ENCODE measurements at places on chromosomes 1 and 21.

DNA sequence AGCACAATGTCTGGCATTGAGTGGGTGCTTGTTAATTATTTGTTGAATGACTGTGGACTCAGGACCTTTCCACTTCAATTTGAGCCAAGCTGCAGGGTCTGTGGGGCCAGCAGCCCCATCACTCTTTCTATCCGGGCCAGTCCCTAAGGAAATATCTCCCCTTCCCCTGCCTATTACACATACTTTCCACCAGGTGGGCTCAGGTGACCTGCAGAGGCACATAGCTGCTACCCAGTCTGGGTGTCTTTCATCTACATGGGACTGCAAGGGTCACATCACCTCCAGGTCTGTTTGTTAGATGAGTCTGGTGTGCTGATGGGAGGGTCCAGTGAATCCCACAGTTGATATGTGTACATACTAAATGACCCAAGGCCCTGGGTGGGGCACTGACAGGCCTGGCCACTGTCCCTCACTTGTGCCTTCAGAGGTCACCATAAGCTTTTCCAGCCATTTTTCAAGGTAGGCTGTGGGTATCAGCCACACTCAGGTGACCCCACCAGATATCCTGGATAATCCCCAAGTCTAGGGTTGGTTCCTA, 59.5 kb upstream of the KDM4A start:
- no peak for DNase-seq

DNA sequence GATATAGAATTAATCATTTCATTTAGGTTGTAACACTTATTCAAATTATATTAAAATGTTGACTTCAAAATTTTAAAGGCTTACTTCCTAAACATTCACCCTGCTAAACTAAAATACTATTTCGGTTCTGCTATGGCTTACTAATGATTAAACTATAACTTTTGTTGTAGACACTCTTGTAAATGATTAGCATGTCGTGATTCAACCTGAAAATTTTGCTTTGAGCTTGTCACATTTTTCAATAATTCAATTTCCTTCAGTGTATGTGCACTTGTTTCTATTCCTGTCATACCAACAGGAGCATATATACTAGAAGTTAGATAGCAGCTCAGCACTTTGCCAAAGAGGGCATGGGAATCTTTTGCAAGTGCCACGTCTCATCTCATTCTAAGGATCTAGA, 1018.8 kb downstream of the AMY1C start:
- DNase-seq = no peak

DNA sequence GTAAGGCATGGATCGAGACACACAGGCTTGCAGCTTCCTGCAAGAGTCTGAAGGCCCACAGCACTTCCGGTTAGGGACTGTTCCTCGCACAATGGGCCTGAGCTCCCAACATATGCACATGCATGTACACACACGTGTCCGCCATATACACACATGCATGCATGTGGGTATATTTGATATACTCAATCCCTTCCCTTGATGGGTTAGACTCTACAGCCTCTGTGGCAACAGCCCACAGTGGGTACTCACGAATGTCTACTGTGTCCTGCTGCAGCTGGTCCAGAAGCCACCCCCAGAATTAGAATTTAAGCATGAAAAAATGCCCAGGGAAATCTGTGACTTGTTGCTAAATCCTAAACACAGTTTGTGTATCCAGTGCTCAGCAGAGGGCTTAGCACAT, 9.9 kb downstream of the F3 start:
- no peak for DNase-seq

DNA sequence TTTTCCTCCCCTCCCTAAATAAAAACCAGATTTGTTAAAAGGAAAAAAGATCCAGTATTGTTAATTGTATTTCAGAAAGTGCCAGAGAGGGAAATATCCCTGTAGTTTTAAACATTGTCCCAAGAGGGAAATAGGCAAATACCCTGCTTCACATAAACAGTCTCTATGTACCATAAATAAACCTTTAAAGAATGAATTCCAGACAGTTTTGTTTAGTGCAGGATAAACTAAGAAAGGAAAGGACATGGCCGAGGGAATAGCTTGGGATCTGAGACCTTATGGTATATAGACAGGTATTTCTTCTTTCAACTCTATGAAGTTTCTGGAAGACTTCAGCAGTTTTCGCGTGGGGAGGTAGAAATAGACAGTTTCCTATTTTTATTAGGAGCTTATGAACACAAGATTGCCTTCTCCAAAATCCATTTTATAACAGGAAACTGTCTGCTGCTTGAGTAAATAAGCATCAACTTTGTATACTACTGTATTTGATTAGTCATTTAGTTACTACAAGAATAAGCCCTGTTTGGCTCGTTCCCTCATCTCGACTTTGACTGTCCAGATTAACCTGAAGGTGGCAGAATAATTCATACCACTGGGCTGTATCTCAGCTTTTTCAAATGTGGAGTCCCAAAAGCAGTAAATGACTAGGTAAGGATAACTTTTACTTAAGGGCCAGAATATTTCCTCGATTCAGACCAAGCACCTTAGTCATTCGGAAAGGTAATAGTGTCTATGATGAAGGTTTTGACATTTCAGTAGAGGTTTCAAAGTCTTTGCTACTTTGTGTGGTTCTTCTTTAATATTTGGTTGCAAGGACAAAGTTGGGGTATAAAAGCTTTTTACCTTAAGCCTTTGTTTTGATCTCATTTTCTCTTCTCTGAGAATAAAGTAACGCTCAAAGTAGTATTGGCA, 177.5 kb downstream of the VPS13D start:
- DNase-seq = peak; percentile 79

- DNase-seq = no peak
Observed at GRCh38 chr1:23527900-23528249, 3.2 kb downstream of the E2F2 start.

GRCh38 chr1:2642131-2642559, 9.3 kb upstream of the MMEL1 start:
- DNase-seq = no peak

GRCh38 chr1:36609241-36610027, 126.7 kb upstream of the CSF3R start:
- DNase-seq = peak; percentile 36

GRCh38 chr1:190942475-190942874, 464.8 kb upstream of the BRINP3 start:
- no peak for DNase-seq

DNA sequence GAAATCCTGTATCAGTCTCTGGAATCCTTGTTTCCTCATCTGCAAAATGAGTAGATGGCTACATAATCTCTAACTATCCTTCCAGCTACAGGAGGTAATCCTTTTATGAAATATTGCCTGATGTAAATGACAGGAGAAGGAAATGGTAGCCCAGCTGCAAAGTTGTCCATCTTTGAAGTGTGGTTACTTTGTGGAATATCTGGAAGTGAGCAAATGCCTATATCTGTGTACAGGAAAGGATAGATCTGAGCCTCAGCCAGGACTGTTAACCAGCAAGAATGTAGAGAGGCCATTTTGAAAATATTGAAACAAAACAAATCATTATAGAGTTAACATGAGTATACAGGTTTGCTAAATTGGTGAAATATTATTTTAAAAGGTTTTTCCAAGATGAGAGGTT, 74.8 kb upstream of the BMP8A start:
- DNase-seq = peak; percentile 82

DNA sequence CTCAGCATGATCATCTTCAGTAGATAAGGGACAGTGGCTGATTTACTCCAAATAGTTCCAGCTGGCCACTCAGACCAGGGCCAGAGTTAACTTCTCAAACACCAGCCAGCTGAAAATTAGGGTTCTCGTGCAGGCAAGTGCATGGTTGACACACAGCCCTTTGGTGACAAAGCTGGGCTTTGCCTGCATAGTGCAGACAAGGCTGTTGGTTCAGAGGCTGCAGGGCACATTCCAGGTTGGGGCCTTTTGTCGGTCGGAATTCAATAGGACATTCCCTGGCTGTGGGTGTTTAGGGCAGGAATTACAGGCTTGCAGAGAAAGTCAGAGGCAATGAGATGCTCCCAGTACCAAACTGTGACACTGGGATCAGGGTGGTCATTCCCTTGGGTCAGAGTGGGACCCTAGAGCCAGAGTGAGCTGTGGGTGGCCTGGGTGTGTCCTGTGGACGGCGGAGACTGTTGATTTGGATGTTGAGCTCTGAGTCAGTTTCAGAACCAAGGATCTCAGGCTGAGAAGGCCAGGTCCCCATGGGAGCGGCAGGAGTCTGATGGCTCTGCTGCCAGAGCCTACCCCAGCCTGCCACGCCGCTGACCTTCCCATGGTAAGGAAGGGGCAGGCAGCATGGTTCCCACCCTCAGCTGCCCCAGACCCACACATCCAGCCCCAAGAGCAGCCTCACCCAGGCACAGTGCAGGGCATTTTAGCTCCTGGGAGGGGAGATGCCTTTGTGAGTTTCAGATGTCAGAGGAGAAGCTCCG, 56.2 kb downstream of the STUM start:
- no peak for DNase-seq

DNA sequence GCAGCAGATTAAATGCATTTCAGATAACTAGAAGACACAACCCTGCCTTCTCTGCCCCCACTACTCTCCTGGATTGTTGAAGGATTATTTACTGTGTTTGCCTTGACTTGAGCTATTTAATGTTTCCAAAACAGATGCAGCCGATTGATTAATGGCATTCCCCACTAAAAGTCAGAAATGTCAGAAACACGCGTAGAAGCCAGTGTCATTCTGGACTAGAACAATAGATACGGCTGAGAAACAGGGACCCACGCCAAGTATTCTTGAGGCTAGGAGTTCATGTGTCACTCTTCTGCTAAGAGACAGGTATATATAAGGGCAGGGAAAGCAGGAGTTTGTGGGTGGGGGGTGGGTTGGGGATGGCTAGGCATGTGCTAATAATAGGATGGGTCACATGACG, 366.7 kb upstream of the PROX1 start:
- no peak for DNase-seq

DNA sequence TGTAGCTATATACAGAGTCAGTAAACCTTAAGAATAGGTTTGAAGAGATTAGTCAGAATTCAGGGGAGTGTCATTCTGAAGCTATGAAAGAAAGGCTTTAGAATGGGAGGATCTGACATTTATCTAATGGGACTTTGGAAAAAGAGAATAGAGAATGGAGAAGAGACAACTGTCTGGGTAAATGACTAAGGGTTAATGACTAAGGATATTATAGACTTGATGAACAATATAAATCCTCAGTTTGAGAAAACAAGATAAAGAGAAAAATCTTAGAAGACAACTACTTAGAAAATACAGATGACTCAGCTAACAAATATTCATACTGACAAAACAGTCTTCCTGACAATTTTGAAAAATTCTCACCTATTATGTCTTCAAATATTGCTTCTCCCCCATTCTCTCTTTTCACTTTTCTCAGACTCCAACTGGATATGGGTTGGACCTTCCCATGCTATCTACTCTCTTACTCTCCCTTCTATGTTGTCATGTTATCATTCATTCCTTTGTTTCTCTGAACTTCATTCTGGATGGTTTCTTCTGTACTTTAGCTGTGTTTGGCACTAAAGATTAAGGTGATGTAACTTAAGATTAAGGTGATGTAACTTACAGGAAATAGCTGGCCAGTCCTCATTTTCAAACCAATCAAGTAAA, 20.4 kb downstream of the SLC16A1 start:
- DNase-seq = peak; percentile 89

GRCh38 chr1:174974711-174975119, 25.0 kb upstream of the CACYBP start:
- DNase-seq = no peak

DNA sequence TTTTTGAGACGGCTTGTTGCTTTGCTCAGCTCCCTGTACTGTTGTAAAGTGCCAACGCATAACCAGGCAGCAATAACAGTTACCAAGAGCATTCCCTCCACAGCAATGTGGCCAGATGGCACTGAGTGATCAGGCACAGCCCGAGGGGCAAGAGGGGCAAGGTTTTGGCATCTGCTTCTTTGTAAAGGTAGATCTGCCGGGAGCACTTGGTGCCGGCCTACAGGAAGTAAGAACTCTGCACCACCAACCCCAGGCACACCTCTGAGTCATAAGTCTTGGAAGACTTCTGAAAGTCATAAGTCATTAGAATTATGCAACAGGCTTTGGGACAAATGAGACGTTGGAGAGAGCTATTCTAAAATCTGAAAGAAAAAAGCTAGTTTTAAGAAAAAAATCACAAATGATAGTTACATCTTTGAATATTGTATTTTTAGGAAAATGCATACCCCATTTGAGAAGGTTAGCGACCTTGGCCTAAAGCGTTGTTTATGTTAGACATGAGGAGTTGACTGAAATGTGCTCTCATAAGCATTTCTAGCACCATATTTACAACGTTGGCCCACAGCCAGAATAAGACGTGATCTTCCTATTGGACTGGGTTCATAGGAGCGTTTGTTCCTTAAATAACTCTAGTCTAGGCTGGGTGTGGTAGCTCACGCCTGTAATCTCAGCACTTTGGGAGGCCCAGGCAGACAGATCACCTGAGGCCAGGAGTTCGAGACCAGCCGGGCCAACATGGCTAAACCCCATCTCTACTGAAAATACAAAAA, 37.7 kb upstream of the MAP10 start:
- DNase-seq = peak; percentile 84

GRCh38 chr1:6646499-6647148, 22.0 kb downstream of the THAP3 start:
- DNase-seq = peak; percentile 52

DNA sequence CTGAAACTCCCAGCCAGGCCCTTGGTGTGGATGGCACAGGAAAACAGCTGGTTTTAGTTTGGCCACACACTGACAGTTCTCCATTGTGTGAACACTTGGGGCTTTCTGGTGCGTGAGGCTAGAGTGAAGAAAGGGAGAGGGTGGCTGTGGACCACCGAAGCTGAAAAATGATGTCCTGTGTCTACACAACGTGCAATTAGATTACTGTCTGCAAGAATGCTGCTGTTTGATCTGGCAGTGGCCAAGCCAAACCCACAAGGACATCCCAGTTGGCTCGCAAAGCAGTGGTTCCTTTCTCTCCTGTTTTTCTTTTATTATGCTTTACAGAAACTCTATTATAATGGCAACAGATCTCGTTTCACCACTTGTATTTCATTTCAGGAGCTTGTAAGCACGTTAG, 58.9 kb downstream of the ERG start:
- no peak for DNase-seq

DNA sequence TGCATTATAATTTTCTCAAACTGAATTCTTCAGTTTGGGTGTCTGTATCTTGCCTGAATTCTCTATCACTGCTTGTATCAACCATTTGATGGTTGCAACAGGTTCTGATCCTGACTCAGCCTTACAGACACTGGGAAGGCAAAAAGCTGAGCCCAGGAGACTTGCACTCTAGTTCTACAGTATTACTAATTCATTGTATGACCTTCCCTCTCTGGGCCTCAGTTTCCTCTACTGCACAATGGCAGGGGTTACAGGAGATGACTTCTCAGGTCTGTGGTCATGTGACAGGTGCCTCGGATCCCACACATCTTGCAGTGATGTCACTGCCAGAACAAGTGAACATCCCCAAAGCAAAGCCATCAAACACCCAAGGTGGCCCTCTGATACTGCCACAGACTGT, 38.7 kb downstream of the RRAGC start:
- no peak for DNase-seq

GRCh38 chr1:51642739-51643142, 25.8 kb downstream of the OSBPL9 start:
- DNase-seq = peak; percentile 98

GRCh38 chr1:7207875-7208646, 422.8 kb downstream of the CAMTA1 start:
- peak; percentile 72 for DNase-seq

- DNase-seq = no peak
Observed at GRCh38 chr1:64498325-64498724, 28.4 kb downstream of the CACHD1 start.

GRCh38 chr1:116067566-116067890, 43.7 kb upstream of the MAB21L3 start:
- peak; percentile 78 for DNase-seq

- no peak for DNase-seq
Observed at GRCh38 chr1:173459885-173460284, 17.2 kb upstream of the PRDX6 start.

All from amniotic epithelial cell (primary cell).